ENCODE measurements at places on chromosomes 5 and 9.

DNA sequence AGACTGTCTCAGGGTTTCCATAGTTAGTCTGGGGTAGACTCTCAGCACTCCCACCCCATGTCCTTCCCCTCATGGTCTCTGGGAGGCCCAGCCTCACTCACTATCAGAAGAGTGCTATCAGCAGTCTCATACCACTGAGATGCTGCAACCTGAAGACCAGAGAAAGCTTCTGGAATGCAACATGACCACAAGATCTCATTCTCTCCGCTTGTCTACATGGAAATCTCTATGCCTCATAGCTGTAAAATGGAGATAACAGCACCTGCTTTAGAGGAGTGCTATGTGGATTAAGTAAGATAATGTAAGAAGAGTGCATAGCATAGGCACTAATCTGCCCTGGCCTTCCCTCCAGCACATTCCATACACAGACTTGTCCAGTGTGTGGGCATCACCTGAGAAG lies 47.0 kb upstream of the ZNF169 start:
- DNase-seq = no peak

DNA sequence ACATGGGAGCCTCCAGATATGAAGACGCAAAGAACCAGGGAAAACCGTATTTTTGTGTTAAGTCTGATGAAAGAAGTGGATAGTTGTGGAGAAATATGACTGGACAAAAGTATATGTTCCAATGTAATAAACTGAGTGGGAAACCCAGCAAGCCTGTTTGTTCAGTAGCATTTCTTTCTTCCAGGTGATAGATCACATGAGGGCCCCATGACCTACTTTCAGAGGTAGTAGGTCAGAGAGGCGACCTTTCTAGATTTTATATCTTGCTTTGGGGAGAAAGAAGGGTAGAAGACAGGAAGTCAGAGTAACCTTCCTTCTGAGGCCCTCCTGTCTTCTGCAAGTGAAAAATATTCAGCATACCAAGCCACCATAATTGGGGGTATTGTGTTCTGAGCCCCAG lies 31.5 kb downstream of the CCDC171 start:
- no peak for DNase-seq

DNA sequence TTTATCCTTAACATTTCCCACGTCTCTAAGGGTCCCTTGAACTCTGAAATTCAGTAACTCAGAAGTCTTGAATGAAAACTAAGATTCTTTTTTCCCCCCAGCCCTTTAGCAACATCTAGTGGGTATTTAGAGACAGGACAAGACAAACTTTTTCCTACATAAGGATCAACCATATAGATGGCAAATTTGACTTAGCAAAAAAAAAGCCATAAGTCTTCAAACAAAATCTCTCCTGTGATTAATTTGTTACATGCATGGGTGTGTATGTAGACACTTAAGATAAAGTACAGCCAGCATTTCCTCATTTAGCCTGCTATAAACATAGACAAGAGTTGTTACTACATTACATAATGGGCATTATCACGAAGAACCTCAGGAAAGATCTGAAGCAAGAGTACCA lies 29.1 kb upstream of the ANKRD31 start:
- DNase-seq = peak; percentile 6

- no peak for DNase-seq
Measured at GRCh38 chr9:131679261-131680020, 60.4 kb downstream of the RAPGEF1 start.

DNA sequence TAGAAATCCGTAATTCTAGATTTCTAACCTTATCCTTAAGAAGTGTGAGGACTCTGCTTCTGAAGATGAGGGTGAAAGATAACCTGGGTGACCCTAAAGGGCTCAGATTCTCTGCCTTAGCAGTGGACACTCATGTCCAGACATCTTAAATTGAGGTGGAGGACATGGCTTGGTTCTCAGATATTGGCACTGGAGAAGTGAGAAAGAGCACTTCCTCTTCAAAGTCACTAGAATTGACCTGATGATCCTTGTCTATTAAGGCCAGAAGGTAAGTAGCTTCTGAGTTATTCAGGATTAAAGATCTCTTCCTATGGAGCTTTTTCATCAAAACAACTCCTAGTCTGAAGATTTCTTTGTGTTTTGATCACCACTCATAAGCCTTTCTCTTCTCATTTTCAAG lies 54.8 kb downstream of the C9 start:
- no peak for DNase-seq

GRCh38 chr5:2752059-2752820 lies 763 bp upstream of the IRX2 start:
- no peak for DNase-seq

- DNase-seq = no peak
Measured at GRCh38 chr5:89417990-89418389, 535.0 kb upstream of the MEF2C start.

DNA sequence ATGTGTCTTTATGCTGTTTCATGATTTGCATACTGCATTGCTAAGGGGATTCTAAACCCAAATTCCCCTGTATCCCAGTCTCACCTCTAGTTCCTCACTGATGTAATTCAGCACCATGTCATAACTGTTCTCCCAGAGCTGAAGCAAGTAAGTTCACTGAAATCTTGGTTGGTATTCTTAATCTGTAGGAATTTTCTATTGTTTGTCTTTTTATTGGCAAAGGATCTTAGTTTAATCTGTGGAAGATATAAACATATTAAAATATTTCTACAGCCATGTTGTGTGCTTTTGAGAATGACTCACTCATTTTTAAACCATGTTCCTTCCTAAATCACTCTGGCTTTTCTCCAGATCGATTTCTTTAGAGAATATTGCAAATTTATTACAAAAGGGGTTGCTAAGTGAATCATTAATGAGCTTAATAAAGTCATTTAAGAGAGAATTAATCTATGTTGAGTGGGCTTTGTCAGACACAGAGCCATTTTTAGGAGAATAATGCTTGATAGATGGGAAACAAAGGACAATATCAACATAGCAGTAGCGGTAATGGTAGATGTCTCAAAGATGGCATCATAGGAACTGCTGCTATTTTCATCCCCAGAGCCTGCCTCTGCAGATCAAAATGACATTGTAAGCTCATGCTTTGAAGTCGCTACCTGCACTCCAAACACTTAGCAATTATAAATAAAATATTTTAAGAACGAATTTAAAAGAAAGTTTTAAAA lies 110.0 kb downstream of the ENC1 start:
- no peak for DNase-seq

DNA sequence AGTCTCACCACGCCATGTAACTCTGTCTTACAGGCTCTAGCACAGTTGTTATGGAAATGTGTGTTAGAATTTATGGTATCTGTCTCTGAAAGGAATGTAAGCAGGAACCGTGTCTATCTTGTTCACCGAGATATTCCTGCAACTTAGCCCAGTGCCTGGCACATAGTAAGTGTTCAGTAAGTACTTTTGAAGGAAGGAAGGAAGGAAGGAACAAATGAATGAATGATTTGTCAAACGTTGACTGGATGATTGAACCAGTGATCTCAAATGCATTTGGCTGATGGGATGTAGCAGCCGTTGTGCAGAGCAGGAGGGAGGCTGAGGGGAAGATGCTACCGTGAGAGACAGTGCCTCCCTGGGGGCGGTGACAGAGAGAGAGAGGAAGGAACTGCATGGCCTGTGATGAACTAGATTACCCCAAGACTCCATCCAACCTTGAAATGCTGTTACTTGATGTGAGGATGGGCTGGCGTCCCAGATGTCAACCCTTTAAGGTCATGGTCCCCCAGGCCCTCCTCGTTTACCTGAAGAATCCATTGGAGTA lies 47.5 kb upstream of the PPARGC1B start:
- no peak for DNase-seq
